ENCODE measurements at places on chromosomes 4 and X.
A peak's percentile ranks its signal among the peaks of the same experiment; 100 is the strongest.

DNA sequence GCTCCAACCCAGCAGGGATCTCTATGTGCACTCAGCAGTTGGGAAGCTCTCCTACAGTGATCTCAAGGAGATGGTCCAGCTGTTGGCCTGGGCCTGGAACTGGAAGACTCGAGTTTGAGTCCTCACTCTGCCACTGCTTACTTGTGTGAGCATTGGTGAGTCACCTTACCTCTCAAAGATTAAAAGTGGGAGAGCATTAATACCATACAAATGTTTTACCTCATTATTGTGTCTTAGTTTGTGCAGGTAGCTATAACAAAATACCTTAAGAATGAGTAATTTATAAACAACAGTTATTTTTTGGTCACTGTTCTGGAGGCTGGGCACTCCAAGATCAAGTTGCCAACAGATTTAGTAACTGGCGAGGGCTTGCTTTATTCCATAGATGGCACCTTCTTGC, 21.4 kb upstream of the ZNF827 start:
- no peak for DNase-seq

GRCh38 chr4:55727746-55728145, 91.6 kb upstream of the NMU start:
- no peak for DNase-seq

DNA sequence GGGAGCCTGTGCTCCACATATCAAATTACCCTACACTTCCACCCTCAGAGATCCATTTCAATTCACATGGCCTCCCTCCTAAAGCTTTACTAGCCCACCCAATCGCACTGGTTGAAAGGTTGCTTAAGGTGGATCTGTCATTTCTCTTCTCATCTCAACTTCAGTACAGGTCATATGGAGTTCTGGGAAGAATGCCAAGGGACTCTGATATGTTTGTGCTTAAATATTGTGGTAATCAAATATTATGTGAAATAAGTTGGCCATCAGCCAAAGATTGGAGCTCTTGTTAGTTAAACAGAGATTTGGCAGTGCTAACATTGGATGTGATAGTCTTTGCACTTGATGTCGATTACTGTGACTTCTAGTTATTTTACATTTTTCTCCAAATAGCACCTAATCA, 20.5 kb downstream of the SEPTIN6 start:
- no peak for DNase-seq

DNA sequence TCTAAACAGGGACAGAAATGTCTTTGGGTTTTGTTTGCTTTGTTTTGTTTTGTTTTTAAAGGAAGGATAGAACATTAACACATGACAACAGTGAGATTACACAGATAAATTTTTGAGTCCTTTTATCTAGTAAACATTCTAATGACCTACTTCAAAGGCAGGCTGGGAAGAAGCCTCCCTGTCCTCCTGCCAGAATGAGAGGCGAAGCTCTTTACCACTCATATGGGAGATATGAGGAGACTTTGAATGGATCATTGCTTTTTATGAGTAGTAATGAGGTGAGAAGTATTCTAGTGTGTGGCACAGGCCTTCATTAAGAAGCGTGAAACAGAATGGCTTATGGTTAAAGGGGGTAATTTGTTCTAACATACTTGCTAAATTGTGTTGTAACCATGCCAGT, 172.0 kb downstream of the FBXO8 start:
- no peak for DNase-seq

DNA sequence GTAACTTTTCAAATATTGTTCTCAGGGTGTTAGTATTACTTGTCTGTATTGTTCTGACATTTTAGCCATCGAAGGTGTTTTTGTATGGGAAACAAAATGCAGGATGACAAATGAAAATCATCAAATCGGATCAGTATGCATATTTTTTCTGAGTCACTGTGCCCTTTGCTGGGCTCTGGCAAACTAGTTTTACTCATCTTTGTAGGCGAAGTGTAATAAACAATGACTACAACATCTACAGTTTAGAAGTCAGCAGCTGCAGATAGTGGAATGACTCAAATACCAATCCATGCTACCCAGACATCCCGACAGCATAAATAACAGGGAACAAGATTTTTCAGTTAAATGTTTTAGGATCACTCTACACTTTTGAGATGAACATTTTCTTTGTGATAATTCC, 557.3 kb upstream of the TENM3 start:
- no peak for DNase-seq

- DNase-seq, result no peak
These were observed 191.6 kb downstream of the VEGFC start for GRCh38 chr4:176601124-176601523.

DNA sequence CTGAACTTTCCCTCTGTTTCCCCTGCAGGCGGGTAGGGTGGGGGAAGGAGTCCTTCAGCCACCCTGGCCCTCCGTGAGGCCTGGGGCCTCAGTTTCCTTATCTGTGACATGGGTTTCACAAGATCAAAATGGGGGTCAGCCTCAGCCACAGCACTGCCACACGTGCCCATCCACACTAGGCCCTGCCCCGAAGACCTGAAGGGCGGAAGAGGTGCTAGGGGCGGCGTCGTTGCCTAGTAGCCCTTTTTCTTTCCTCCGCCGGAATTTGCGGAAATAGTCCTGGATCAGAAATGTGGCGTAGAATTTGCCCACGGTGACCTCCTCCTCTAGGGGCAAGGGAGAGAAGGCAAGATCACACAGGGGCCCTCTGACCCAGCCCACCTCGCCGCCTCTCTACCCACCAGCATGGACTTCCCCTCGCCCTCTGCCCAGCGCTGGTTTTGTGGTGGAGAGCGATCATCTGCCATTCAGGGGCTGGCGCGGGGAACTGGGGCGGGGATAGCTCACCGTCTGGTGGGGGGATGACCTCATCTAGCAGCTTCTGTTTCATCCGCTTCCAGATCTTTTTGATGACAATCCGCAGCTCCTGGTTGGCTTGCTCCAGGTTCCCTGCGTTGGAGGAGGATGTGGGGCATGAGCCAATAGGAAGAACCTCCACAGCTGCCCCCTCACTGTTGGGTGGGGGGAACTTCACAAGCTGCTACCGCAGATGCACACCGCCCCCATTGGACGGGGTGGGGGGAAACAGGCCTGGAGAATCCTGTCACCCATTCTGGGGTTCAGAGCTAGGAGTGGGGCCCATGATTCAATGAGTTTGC, 9.7 kb upstream of the SYP start:
- no peak for DNase-seq

DNA sequence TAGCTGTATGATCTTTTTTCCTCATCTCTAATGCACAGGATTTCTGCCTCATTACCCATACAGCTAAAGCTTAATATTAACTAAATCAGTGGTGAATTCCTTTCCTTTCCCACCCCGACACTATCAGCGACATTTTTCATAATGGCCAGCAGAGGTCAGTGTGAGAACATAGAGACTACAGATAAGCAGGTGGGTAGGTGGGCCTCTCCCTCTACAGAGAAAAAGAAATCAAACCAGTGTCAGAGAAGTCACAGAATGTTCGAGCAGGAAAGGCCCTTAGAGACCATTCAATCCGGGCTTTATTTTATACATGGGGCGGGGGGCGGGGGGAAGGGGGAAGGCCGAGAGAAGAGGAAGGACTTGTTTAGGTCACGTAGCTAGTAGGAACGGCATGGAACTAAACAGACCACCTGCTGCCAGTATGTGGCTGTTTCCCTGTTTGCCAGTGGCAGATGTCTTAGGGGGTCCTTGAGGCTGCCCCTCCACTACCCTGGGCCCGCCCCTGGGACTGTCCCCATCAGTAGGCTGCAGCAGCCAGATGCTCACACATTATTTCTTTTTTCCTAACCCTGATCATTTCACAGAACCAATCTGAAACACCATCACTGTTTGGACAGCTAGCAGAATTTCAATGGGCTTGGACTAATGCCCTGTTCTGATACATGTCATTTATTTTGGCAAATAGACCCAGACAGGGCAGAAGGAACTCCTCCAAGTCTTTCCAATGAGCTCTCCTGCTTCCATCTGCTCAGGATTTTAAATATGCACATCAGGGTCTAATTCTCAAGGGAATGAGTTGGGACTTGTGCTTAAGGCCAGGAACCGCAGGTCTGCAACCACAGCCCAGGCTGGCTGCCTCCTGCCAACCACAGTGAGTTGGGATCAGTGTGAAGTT, 133.4 kb downstream of the ATG4A start:
- peak; percentile 14 for DNase-seq

GRCh38 chrX:4825550-4825949, 1112.1 kb upstream of the PRKX start:
- no peak for DNase-seq

- no peak for DNase-seq
These were observed 61.6 kb upstream of the STS start for GRCh38 chrX:7085879-7086278.

DNA sequence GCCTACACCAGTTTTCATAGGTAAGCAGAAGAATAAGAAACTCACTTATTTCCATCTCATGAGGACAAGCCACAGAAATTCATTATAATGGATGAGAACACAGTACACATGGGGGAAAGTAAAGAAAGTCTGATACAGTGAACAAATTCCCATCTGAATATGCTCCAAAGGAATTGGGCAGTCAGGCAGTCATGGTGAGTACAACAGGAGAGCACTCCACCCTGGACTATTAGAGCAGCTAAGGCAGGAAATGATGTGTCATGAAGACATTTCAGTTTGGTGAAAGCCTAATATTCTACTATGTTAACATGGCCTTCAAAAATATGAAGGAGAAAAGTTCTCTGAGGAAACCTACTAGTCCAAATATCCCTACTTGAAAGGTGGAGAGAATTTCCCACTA, 92.0 kb upstream of the PRDX4 start:
- DNase-seq, result no peak

DNA sequence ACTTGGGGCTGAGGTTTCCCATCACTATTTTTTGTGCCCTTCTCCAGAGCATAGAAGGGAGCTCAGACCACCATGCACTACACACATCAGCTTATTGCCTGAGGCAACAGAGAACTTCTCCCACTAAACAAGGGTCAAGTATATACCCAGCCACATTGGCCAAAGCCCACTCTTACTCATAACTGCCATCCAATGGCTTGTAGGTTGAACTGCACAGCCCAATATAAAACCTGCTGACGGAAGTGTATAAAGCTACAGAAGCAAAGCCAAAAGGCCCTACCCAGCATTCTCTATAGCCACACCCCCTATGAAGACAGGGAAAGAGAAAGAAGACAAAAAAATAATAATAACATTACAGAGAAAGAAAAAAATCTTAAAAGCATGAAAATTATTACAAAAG, 139.7 kb downstream of the LRBA start:
- no peak for DNase-seq

DNA sequence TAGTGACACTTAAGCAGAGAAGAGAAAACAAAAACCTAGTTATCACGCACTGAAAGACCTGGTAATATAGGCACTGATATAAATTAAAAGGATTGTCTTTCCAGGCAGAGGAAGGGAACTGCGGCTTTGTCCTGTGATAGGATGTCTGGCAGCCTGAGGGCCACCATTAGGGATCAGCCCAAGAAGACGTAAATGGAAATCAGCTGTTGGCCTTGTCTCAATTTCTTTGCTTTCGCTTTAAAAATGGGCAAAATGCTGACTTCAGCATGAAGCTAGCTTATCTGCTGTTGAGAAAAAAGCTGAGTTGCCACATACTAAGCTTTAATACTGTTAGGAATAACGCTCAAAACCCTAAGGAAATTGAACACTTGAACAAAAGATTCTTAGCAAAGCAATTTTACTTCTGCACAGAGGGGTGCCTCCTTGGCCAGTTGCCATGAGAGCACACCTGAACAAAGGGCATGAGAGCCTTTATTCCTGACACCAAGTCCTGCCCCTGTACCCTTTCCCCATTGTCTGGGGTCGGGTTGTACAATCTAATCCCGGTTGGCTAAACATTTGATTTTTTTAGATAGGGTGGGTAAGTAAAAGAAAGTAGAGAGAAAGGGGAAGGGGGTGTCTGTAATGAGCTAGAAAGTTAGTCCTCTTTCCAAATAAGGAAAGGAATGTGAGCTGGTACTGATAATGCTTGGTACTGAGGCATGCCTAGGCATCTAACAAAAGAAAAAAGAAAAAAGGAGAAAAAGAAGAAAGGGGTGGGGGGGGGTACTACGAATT, 85.1 kb upstream of the UCP1 start:
- DNase-seq, result no peak

- no peak for DNase-seq
These were observed 5.6 kb downstream of the QRFPR start for GRCh38 chr4:121375262-121375661.

- DNase-seq, result no peak
These were observed 88.2 kb downstream of the EMCN start for GRCh38 chr4:100429616-100430015.

- DNase-seq, result no peak
These were observed 35.8 kb downstream of the ERVMER34-1 start for GRCh38 chr4:52715255-52715897.

DNA sequence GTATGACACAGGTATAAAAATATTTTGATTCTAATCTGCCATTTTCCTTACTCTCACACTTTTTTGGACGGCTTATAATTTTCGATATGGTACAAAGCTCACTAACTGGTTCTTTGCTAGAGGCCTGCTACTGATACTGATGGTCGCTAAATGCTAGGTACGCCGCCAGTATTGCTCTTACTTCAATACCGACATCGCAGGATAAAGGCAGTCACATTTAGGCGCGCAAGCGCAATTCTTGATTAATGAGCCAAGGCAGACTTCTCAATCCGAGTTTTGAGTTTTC, 557 bp upstream of the USP38 start:
- no peak for DNase-seq

DNA sequence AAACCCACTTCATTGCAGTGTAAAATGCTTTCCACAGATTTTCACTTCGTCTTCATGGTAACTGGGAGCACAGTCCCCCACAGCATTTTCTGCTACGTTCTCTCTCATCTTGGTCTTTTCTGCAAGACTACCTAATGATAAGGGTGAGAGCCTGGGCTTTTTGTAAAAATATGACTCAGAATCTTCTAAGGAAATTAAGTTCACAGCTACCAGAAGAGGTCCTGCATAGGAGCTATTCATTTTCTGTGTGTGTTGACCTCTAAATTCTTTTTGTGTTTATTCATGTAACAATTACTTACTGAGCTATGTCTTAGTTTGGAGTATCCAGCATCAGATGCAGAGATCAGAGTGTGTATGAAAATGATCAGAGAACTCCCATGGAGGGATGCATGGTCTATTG, 192.2 kb downstream of the CPEB2 start:
- DNase-seq, result no peak

DNA sequence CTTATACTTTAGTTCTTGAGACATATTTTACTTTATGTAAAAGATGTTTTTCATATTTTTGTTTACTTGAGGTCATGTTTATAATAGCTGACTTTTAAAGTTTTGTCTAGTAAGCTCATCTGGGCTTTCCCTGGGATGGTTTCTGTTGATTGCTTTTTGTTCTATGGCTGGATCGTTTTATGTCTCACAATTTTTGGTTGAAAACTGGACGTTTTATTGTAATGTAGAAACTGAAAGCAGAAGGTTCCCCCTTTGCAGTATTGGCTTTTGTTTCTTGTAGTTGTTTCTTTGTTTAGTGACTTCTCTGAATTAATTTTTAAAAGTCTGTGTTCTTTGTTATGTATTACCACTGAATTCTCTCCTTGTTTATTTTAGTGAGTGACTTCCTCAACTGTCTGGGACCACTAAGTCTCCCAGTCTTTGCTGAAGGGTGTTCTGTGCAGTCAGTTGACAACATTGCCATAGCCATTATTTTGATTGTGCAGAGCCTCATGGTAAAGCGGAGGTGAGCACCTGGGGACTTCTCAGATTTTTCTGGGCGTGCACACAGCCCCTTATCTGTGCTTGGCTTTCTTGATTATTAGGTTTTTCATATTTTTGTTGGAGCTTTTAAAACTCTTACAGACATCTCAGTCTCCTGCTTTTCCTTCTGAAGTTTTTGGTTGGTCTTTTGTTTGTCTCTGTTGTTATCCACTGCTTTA, 31.0 kb downstream of the KDM6A start:
- no peak for DNase-seq
